ENCODE measurements at places on chromosomes 11 and 22.

DNA sequence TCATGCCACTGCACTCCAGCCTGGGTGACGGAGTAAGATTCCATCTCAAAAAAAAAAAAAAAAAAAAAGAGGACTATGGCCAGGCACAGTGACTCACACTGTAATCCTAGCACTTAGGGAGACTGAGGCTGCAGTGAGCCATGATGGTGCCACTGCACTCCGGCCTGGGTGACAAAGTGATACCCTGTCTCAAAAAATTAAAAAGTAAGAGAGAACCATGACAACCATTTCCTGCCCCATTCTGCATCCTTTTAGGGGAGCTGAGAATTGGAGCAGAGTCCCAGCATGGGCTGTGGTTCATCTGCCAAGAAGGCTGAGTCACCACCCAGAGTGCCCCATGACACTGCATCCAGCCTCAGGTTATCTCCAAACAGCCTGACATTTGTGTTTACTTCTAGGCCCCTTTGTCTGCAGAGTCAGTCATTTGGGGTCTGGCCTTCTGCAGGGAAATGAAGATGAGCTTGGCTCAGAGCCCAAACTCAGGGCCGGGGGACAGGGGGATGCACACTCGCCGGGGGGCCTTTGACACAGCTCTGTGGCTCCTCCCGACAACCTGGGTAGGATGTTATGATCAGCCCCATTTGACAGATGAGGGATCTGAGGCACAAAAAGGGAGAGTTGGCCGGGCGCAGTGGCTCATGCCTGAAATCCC, 4.7 kb downstream of the CSDC2 start:
- DNase-seq = peak; percentile 71

DNA sequence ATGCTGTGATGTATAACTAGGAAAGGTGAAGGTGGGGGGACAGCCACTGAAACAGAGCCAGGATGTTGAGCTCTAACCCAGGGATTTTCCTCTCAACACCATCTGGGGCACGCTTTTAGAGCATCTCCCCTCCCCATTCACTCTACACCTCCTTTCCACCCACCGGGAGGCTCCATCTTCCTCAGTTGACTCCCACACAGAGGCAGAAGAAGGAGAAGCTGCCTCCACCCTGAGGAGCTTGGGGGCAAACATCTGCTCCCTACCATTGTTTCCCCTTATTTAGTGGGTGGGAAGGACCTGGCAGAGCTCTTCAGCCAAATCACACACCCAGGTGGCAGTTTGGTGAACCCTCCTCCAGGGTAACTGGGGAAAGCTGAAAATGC, 50.0 kb upstream of the ADA2 start:
- no peak for DNase-seq

DNA sequence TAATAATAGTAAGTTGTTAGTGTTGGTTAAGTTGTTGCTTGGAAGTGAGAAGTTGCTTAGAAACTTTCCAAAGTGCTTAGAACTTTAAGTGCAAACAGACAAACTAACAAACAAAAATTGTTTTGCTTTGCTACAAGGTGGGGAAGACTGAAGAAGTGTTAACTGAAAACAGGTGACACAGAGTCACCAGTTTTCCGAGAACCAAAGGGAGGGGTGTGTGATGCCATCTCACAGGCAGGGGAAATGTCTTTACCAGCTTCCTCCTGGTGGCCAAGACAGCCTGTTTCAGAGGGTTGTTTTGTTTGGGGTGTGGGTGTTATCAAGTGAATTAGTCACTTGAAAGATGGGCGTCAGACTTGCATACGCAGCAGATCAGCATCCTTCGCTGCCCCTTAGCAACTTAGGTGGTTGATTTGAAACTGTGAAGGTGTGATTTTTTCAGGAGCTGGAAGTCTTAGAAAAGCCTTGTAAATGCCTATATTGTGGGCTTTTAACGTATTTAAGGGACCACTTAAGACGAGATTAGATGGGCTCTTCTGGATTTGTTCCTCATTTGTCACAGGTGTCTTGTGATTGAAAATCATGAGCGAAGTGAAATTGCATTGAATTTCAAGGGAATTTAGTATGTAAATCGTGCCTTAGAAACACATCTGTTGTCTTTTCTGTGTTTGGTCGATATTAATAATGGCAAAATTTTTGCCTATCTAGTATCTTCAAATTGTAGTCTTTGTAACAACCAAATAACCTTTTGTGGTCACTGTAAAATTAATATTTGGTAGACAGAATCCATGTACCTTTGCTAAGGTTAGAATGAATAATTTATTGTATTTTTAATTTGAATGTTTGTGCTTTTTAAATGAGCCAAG, 2.7 kb downstream of the NEAT1 start:
- DNase-seq = no peak

DNA sequence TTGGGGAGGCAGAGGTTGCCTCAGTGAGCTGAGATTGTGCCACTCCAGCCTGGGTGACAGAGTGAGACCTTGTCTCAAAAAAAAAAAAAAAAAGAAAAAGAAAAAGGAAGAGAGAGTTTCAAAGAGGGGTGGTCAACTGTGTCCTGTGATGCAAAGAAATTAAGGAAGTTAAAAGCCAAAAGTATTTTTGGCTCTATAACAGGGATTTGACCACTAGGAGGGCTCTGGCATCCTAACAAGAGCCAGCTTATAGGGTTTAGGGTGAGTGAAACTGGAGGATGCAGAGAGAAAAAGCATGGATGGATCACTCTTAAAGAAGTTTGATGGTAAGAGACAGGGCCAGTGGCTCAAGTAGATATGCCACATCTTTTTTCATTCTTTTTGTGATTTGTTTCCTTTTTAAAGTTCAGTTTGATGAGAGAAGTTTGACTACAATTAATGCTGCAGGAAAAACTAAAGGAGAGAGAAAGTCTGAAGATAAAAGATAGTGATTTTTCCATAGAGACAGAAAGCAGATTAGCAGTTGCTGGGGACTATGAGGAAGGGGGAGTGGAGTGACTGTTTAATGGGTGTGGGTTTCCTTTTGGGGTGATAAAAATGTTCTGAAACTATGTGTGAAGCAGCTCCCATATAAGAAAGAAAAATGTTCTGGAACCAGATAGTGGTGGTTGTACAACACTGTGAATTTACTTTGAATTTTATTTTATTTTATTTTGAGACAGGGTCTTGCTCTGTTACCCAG, 11.1 kb upstream of the MICAL2 start:
- no peak for DNase-seq

DNA sequence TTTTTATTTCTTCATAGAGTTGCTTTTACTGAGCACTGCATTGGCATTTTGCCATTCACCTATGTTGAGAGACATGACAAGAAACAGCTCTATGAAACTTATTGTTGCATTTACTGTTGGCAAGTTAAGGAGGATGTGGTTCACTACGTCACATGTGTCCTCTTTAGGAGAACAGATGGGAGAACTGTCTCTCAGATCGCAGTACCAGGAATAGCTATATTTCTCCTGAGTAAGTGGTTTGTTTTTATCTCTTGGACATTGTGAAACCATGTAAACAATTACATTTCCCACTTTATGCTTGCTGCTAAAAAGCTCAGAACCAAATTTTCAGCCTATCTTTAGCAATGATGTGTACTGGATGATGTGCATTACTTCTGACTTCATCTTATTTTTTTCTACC, 34.8 kb upstream of the PSMA1 start:
- no peak for DNase-seq

- DNase-seq = no peak
Measured at GRCh38 chr22:24954114-24954463, 1.6 kb downstream of the KIAA1671 start.

DNA sequence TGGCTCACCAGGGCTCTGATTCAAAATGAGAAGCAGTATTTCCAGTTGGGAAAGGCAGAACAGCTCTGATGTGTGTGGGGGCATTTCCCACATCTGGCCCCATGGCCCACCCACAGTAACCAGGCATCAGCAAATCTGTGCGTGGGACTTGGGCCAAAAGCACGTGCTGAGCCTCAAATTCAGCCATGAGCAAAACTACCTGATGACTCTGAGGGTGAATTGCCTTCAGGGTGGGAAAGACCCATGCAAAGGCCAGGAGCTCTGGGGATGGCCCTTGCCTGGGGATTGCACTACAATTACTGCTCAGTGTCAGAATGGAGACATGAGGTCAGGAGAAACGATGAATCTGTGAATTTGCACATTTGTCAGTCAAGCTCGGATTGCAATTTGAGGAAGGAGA, 20.9 kb downstream of the TP53AIP1 start:
- DNase-seq = no peak

DNA sequence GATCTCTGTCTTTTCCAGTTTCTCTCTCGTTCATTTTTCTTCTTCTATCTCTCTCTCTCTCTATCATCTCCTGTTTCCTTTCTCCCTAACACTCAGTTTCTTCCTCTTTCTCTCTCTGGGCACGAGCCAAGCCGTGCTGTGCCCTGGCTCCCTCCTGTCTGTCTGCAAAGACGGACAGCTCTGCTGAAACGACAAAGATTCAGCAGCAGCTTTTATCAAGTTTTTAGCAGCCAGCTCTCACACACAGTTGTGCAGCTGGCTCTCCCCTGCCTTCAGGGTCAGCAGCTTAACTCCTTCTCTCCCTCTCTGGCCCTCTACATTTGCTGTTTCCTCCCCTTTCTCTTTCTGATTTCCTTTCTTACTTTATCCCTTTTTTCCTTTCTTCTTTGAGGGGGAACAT, 352.0 kb upstream of the MPPED2 start:
- DNase-seq = no peak

- no peak for DNase-seq
Measured at GRCh38 chr11:72974487-72975205, 160.4 kb downstream of the ATG16L2 start.

- DNase-seq = no peak
Measured at GRCh38 chr22:48709976-48710375, 1117.7 kb downstream of the BRD1 start.

GRCh38 chr11:5420993-5421392, 918 bp upstream of the OR51Q1 start:
- no peak for DNase-seq

DNA sequence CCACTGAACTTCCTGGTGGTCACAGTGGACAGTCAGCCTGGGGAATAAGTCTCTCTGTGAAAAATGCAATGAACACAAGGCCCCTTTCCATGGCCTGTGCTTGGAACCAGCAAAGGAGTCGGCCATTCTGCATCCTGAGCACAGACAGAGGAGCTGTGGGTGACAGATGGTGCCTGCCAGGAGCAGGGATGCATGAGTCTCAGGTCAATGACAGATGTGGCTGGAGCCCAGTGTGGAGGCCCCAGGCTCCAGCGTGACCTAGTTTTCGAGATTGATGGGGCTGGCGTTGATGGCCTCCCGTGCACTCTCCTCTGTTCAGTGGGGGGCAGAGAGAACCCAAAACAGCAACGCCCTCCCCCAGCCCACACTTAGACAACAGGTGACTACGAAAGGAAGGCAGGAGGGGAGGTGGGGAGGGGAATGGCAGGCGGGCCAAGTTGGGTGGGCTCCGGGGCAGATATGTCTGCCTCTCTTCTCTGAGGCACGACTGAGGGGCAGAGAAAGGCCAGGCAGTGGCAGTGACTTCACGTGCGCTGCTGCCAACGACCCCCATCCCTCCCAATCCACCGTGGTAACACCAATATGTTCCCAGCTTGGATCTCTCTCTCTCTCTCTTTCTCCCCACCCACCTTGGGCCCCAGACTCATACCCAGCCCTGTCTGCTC, 34.4 kb upstream of the CD5 start:
- DNase-seq = no peak

GRCh38 chr22:32810555-32811133, 9.1 kb downstream of the TIMP3 start:
- DNase-seq = no peak

DNA sequence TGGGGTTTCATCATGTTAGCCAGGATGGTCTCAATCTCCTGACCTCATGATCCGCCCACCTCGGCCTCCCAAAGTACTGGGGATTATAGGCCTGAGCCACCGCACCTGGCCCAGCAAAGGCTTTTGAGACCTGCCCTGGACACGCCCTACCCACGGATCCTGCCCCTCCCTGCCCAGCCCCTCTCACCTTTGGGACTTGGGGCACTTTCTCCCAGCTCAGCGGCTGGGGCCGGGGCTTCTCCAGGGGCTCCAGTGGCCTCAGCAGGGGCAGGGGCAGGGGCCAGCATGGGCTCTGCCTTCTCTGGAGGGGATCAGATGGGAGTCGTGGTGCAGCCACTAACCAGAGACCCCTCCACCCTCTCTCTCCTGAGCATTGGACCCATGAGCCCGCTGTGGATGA, 2.2 kb downstream of the MYBPC3 start:
- DNase-seq = no peak

DNA sequence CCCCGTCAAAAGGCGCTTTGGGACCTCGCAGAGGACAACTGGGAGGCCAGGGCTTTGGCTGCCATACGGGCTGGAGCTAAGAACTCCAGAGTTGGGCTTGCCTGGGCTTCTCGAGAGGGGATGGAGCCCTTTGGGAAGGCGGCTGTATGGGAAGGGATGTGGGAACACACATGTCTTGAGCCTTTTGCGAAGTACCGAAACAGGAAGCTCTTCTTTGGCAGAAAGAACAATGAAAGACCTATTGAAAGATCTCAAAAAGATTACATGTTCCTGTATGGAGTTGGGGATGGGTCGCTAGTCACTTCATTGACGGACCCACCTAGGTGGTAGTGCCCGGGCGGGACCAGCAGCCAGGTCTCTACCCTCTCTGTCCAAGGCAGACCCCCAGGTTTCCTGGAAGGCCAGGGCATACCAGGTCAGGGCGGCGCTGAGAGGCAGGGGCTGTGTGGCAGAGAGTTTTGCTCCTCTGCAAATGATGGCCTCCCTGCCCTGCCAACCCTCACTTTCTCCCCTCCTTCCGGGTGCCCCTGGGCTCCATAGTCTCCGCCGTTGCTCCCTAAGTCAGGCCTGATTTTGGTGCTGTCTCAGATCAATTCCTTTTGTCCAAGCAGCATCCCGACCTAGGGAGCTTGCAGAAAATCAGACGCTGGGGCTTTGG, 1.0 kb downstream of the ST14 start:
- no peak for DNase-seq

GRCh38 chr11:70859180-70859579, 393.2 kb downstream of the SHANK2 start:
- no peak for DNase-seq

DNA sequence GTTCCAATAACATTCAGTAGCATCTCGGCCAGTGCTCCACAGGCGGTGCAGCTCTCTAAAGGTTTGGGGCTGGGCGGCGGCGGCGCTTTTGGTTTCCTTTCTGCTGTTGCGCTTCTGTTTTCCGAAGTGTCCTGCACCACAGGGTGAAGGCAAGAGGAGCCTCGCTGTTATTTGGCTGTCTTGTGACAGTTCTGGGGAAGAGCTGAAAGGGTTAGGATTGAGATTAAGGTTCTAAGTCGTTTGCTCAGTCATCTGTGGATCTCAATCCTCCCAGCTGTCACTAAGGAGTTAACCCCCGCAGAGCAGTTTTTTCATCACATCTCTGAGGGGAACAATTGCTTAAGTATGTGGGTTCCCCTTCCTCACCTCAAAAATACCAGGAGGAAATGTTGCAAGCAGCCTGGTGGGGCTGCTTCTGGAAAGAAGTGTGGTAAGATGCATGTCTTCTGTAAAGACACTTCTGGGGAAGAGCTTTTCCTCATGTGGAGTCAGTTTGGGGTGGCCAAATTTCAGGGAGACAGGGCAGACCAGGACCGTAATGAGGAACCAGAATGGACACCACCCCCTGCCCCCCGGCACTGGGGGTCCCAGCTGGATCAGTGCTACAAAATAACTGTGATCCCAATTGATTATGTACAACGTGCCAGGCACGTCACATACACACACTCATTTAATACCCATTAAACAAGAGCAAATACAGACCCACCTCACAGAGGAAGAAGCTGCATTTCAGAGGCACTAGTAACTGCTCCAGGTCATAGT, 14.2 kb downstream of the TMEM121B start:
- DNase-seq = no peak
